Stimulated activated naive CD4-positive, alpha-beta T cell treated with Interleukin-2 at 50 U/mL for 16 hours (primary cell): ENCODE measurements at places on chromosomes 2 and 18.

- no peak for DNase-seq
Observed at GRCh38 chr2:139526781-139527180, 746.6 kb upstream of the NXPH2 start.

DNA sequence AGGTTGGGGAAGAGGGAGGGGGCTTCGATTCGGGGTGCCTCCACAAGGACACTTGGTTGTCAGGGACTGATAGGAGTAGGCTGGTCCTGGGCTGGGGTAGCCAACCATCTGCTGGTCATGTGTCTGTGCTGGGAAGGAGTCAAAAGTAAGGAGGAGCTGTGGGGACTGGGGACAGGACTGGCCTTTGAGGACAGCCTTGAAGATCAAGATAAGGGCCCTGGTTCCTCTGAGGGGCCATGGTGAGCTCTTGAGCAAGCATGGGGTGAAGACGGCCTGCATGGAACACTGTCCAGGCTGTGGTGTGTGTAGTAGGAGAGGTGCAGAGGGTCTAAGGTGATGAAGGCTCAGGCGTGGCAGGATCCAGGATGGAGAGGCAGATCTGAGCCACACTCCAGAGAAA lies 1.7 kb downstream of the CYP27A1 start:
- no peak for DNase-seq

GRCh38 chr2:224328798-224329197 lies 73.1 kb downstream of the FAM124B start:
- DNase-seq, result no peak

DNA sequence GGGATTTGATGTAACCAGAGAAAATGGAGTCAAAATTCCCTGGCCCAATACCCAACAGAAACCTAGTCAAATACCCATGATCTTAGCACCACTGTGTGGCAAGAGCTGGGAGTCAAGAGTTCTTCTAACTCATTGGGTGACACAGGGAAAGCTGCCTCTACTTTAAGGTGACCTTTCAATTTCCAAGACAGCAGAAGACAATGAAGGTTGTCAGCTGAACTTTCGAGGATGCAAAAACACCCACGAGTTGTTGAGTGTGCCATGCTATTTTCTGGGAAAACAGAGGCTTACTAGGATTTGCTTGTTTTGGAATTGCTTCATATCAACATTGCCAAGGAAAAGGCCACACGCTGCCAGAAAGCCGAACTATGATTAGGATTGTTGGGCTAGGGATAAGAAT lies 61.6 kb upstream of the CYRIA start:
- no peak for DNase-seq

- no peak for DNase-seq
Observed at GRCh38 chr2:224335991-224336390, 65.9 kb downstream of the FAM124B start.

DNA sequence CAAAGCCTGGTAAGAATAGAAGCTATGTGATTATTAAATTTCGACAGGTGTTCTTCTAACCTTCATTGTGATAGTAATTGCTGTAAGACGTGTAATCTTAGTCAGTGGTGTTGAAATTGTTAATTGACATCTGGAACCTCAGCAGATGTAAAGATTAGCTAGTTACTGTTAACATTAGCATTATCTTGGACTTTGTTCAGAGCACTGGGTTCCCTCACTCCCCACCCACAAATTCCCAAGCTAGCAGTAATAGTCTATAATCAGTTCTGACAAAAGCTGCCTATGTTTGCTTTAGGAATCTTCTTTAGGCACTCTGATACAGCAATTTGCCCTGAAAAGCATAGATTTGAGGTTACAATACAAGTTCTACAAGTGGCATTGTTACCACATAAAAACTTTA lies 233.7 kb downstream of the EN1 start:
- no peak for DNase-seq
